Inflammatory macrophage (primary cell): ENCODE measurements at places on chromosomes 12 and 14.

DNA sequence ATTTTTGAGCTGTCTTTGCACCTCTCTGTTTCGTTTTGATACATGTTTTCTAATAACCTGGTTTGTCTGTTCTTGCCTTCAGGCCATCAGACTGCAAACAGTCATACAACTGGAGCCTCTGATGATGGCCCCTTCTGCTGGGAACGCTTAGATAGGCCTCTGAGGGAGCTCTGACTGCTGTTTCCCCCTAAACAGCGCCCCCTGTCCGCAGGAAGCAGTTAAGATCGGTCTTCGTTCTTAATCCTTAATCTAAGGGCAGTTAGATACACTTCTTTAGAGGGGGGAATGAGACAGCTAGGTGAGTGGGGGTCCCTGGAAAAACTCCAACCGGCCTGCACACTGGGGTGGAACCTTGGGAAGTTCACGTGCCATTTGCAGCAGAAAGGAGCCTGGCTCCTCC lies 1338.8 kb upstream of the SEL1L start:
- DNase-seq, result no peak

DNA sequence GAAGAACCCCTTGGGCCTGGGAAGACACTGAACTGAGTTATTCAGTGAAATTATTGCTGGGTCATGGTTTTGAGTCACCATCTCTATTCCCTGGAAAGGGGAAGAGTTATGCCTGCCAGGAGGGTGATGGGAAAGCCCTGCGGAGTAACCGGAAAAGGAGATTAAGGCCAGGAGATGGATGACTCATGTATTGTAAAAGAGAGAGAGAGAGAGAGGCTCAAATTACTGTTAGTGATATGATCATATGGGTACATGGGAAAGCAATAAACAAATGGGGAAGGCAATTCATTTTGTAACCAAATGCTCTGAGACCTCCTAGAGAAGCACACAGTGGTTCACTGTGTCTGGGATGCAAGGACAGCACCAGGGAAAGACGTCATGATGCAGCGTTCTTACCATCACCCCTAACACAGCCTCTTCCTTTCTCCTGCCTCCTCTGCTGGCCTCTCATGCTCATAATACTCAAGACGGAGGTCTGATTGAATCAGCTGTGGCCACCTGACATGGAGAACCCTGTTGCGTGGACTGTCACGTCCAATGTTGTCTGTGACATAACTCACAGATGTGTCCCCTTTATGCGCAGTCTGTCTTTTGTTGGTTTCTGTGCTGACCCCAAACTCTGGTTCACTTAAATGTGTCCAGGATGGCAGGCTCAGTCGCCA lies 243.7 kb downstream of the TMEM132D start:
- no peak for DNase-seq

- peak; percentile 82 for DNase-seq
Measured at GRCh38 chr14:21106498-21107282, 5.8 kb downstream of the TMEM253 start.

- DNase-seq, result no peak
Measured at GRCh38 chr12:124971603-124972002, 17.3 kb downstream of the DHX37 start.

DNA sequence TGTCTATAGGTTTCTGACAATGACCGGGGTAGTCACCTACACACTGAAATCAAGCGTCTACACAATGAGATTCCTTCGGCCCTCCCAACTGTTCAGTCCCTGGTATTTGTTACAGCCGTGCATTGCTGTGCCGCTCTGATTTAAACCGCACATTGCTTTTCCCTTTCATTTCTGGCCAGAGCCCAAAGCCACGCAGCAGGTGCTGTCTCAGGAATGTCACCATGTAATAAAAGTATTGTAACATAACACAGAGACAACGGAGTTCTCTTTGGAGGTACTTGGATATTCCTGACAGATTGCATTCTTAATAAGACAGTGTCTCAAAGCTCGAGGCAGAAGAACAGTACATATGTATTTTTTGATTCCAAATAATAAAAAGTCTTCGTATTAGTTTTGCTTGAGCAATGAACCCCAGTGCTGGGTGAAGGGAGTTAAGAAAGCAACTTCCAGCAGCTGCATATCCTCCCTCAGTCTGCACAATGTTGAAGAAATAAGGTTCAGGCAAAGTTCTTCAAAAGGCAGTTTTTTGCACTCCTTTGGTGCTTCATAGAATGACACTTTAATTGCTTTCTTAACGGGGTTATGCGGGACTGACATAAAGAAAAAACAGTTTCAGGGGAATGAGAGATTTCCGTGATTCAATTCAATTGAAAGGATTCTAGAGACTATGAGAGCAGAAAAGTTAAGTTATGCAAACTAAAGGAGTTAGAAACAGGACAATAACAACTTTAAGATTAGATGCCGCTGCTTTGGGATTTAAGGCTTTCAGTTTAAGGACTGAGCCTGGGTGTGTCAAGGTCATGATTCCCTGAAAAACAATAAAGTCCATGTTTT lies 288.7 kb upstream of the FLRT2 start:
- no peak for DNase-seq

DNA sequence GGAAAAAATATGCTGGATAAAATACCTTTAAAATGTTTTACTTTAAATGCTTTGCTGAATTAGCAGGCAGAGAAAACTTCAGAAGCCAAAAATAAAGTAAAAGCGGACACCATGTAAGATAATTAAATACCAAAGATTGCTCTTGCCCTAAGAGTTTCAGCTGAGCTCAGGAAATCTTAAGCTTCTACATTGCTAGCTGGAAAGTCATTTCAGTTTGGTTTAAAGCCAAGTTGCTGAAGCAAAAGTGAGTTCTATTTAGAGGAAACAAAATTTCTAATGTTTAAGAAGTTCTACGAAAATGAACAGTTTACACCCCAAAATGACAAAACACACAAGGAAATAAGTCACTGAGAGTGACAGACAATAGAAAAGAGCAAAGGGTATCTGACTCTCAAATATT lies 310.0 kb downstream of the ADAMTS20 start:
- no peak for DNase-seq

DNA sequence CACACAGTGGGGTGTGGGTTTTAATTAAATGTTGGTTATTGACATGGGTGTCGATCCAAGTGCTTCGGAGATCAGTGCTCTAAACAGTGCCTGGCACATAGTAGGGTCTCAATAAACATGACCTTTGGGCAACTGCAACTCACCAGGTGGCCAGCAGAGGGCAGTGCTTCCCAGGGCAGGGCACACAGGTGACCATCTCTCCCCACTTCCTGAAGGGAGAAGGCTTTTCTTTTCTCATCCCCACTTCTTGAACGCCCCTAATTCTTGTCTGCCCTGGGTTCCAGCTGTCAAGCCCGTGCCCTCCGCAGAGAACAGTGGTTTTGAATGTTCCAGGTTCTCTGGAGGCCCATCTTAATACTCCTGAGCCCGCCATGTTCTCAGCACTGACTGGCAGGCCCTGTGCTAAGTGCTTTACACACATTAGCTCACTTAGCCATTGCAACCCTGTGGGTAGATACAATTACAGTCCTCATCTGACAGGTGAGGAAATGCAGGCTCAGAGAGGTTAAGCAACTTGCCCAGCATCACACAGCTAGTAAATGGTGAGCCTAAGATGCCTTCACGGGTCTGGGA lies 16.3 kb downstream of the RAPGEF3 start:
- peak; percentile 12 for DNase-seq

- DNase-seq, result no peak
Measured at GRCh38 chr14:27528328-27528727, 930.5 kb upstream of the NOVA1 start.

- no peak for DNase-seq
Measured at GRCh38 chr12:50751948-50752721, 11.8 kb upstream of the ATF1 start.

DNA sequence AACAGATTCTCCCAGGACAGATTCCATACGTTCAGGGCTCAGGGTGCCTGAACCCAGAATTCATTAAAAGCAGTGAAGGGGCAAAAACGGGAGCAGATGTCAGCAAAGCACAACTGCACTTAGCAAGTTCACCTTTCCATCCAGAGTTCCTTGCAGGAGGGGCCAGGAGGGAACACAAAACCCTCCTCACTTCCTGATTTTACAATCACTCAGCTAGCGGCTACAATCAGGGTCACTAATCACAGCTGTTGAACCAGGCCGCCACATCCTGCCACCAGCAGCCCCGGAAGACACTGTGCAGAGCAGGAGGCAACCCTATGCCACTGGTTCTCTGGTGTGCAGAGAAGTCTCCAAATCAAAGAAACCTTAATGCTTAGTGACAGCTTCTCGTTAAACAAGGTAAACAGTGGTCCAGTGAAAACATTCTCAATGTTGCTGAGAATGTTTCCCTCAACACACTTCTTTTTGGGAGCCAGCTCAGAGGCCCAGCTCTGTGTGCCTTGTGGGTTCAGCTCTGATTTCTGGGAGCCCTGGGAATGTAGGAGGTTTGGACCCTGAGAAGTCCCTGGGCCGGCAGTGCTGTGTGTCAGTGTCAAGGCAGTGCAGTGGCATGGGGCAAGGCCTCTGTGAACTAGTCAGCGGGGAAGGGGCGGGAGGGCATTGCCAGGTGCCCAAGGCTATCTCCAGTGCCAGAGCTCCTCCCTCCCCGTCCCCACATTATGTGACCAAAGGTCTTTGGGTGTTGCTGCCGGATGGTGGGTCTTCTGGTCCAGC lies 54.5 kb downstream of the VCPKMT start:
- peak; percentile 44 for DNase-seq

- no peak for DNase-seq
Measured at GRCh38 chr14:40003773-40004172, 571.5 kb upstream of the FBXO33 start.

- peak; percentile 85 for DNase-seq
Measured at GRCh38 chr12:7787574-7788293, 1.5 kb upstream of the NANOG start.

DNA sequence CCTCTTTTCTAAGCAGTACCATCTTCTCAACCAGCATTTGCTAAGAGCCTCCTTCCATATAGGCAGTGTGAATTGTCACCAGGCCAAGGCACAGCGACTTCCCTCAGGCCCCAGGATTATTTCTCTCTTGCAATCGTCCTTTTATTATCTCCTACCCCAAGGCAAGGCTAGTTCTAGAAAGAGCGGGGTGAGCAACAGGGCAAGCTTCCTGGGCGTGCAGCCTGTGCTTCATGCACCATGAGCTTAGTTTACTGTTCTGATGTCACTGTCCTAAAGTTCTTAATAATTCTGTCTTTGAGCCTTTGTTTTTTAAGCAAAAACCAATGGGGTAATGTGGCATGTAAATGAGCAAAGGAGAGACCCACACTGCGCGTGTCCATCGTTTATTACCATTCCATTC lies 27.9 kb downstream of the DUSP6 start:
- DNase-seq, result no peak

GRCh38 chr14:69268223-69268622 lies 8.3 kb downstream of the GALNT16 start:
- no peak for DNase-seq

DNA sequence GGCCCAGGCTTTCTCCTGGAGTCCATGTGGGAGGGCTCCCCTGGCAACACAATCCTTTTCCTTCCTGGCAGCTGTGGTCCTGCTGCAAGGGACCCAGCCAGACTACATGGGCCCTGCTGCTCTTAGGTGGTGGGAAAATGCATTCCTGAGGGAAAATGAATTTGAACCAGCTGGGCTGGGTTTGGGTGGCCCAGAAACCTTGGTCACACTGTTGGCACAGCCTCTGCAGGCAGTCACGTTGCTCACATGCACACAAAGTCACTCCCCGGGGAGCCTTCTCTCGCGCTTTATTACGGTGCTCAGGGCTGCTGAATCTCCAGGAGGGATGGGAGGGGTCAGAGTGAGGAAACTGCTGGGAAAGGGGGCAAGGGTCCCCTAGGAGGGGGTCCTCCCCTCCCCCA lies 17.2 kb downstream of the PLEKHG3 start:
- no peak for DNase-seq

DNA sequence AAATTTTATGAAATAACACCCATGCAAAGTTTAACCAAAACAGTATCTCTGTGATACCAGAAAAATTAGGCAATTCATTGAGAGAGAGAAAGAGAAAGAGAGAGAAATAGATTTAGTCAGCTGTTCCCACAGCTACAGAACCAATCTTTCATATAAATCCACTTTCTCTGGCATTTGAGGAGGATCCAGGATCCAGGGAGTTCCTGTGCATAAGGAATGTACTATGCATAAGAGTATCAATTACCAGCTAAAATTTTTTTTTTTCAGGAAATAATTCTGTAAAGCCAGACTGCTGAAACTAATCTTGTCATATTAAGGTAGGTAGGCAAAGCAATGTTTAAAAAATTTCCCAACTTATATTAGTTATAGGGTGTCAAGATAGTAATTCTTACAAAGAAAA lies 133.7 kb downstream of the FLRT2 start:
- no peak for DNase-seq

GRCh38 chr14:104148433-104149277 lies 10.3 kb downstream of the KIF26A start:
- no peak for DNase-seq

DNA sequence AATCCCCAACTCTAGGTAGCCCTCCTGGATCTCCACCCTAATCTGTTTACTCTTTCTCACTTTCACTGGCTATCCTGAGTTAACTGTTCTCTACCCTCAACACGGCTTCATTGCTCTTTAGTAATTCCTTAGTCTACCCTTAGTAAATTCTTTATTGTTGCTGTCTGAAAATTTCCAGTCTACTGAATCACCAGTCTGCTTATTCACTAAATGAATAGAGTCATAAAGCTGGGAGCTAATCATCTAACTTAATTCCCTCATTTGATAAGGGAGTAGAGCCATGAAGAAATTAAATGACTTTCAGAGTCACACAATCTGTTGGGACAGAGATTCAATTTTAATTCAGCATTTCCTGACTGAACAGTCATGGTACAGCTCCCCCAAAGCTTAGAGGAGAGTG lies 36.5 kb downstream of the YEATS4 start:
- DNase-seq, result no peak

GRCh38 chr12:107359382-107359781 lies 266.0 kb upstream of the CRY1 start:
- DNase-seq, result no peak

- DNase-seq, result no peak
Measured at GRCh38 chr14:95068080-95068479, 89.2 kb downstream of the DICER1 start.

DNA sequence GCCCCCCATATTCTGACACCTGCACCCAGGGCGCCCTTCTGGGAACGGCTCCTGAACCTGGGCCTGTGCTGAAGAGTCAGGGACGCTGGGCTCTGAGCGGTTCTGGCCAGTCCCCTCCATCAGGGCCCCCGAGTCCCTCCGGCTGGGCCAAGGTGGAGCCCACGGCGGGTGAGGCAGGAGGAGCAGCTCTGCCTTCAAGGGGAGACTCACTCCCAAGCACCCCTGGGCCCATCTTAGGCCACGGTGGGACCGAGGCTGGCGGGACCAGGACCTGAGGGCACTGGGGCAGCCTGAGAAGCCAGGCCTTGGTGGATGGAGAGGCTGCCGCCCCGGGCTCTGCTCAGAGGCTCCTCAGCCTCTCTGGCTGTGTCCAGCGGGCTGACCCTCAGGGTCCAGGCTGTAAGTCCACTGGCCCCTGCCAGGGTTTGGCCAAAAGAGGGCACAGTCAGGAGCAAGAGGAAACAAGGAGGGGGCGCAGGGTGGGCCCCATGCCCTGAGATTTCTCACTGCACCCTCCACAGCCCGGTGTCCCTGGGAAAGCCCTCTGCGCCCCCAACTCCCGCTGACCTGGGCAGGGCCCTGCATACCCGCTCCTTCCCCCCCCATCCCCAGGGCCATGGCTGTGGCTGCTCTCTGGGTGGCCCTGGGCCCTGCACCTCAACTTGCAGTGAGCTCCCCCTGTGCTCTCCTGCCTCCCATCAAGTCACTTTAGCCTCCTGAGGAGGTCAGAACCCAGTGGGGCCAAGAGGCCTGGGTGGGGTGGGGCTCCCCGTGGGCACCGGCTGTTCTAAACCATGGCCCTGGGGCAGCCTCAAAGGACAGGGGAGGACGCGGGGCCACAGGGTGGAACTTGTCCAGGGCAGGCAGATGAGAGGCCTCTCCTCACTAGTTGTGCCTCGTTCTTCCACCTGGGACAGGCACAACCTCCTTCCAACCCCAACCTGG lies 266.4 kb upstream of the SFSWAP start:
- DNase-seq, result no peak

GRCh38 chr12:94641283-94641682 lies 9.1 kb downstream of the TMCC3 start:
- DNase-seq, result no peak
